ENCODE measurements at places on chromosomes 2 and 18.

DNA sequence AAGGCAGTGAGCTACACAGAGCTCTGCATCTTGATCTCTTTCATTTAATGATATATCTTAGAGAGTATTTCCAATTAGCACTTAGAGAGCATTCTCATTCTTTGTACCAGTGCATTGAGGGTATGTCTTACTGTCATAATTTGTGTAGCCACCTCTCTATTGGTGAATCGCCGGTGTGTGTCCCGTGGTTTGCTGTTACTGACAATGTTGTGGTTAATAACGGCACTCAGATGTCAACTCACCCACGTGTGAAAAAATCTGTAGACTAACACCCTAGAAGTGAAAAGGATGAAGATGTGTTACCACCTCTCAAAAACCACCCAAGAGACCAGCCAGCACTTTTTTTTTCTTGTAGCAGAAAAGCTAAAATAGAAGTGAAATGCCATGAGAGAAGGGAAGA is 37.1 kb downstream of the TEX51 start:
- no peak for DNase-seq

- no peak for DNase-seq
Observed at GRCh38 chr2:138369856-138370255, 131.7 kb upstream of the SPOPL start.

DNA sequence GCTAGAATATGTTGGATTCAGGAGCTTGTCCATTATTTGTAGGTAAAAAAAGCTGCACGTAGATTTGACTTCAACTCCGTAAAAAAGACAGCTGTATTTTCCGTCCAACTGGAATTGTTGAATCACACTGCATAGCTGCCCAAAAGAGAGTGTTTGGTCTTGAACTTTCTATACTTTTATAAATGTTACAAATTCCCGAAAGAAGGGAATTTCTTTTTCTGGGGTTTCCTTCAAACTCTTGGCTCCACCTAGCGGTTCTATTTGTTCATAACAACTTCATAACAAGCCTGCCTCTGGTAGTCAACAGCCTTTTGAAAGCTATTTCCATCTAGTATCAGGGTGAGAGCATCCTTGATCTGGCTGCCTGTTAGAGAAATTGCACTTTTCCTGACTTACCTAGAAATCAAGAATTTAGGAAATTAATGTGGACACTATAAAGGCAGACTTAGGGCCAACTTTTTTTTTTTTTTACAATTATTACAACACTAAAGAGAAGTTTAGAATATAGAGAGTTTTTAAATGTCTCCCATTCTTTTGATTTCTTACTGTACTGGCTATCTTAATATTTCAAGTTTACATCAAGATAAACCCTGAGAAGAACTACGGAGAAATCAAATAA is 48.1 kb downstream of the TMEM185B start:
- no peak for DNase-seq

DNA sequence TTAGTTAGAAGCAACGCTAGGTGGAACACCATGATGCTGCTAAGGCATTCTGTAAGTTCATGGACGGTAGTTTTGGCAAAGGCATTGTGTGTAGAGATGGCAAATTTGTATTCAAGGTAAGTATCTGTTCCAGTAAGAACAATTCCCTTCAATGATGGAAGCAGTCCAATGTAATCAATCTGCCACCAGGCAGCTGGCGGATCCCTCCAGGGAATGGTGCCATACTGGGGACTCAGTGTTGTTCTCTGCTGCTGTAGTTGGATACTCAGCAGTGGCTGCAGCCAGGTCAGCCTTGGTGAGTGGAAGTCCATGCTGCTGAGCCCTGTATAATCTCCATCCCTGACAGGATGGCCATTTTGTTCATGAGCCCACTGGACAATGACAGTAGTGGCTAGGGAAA is 62.8 kb downstream of the ARL6IP6 start:
- no peak for DNase-seq

DNA sequence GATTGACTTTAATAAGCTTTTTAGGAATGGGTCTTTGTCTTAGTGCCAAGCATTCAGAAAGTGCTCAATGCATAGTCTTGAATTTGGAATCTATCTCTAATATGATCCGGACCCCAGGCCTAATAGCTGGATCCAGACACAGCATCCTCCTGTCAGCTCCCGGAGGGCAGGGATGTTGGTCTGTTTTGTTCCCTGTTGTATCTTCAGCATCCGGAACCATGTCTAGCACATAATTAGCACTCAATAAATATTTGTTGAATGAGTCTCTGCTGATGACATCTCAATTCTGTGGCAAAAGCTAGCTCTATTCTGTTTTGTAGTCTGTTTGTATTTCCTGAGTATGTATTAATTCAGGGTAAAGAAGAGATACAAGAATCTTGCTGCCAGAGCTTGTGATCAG is 169.1 kb downstream of the DCDC2C start:
- no peak for DNase-seq

GRCh38 chr18:41579185-41579584 is 375.8 kb upstream of the PIK3C3 start:
- no peak for DNase-seq

DNA sequence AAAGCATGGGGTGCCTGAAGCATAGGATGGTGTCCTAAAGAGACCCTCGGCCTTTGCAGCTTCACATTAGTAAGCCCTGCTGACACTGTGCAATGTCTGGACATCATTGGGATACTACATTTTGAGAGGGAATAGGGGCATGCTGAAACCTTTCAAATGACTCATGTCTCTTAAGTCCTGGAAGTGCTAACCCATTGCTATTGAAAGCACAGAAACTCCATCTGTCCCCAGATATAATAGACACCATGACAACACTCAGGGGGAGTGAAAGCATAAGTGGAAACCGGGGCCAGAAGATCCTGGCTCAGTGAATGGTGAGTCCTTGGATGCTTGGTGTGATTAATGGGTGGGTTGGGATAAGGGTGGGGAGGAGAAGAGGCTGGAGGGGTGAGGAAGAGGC is 595.5 kb upstream of the ID2 start:
- DNase-seq: no peak

GRCh38 chr18:75244351-75245313 is 34.0 kb downstream of the TSHZ1 start:
- DNase-seq: no peak

Data from stimulated activated CD4-positive, alpha-beta T cell treated with anti-CD3 and anti-CD28 coated beads, Interleukin-4, amount 100 ng/mL, for 48 hours (primary cell).